ENCODE measurements at places on chromosomes 7 and 10.

- no peak for DNase-seq
Observed at GRCh38 chr7:29825775-29826529, 19.6 kb downstream of the WIPF3 start.

- no peak for DNase-seq
Observed at GRCh38 chr10:121310151-121310711, 288.0 kb downstream of the FGFR2 start.

- no peak for DNase-seq
Observed at GRCh38 chr7:50959991-50960390, 177.3 kb upstream of the GRB10 start.

- peak; percentile 98 for DNase-seq
Observed at GRCh38 chr10:110651044-110651958, 7.2 kb downstream of the RBM20 start.

- no peak for DNase-seq
Observed at GRCh38 chr7:143467724-143468123, 9.9 kb upstream of the TAS2R41 start.

GRCh38 chr10:69836731-69837030 lies 35.0 kb downstream of the COL13A1 start:
- DNase-seq: no peak

DNA sequence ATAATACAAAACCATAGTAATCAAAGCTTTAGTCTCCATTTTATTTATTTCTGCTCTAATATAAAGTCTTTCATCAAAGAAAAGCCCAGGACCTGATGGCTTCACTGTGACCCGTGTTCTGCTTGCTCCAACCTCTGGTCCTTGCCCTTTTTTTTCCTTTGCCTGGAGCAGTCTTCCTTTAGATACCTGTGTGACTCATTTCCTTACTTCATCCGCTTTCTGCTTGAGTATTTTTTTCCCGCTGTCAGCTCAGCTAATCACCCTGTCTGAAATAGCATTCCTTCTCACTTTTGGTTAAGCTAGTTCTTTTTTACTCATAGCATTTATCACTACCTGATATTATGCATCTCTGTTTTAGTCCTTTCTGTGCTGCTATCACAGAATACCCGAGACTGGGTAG lies 194.8 kb downstream of the ABCA13 start:
- DNase-seq: no peak

DNA sequence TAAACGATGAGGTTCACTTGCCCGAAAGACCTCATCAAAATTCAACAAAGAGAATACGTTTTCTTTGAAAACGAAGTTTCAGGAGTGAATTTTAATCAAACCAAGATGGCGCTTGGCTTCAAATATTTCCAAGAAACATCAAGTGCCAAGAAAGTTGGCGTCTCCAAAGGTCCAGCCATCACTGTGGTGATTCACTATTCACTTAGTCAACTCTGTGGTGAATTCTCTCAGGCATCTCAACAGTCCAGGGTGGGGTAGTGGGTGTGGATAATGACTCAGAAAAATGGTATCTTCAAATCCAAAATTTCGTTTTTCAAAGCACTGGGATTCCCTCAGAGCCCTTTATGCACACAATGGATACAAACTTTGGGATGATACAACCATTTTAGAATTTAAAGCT lies 133.1 kb downstream of the SVIL start:
- DNase-seq: peak; percentile 73

DNA sequence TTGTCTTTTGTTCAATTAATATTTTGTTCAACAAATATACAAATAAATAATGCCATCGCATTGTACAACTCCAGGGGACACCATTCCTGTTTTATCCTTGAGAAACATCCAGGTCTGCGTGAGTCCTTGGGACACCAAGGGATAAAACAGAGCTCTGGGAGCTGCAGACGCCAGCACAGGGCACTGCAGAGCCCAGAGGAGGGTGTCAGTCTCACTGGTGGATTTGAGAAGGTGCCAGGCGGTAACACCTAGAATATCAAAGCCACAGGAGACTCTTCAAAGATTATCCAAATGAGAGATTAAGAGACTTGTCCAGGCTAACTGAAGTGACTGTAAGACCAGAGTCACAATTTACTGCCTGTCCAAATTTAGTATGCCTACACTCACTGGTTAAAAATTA lies 55.3 kb downstream of the TEX36 start:
- no peak for DNase-seq

DNA sequence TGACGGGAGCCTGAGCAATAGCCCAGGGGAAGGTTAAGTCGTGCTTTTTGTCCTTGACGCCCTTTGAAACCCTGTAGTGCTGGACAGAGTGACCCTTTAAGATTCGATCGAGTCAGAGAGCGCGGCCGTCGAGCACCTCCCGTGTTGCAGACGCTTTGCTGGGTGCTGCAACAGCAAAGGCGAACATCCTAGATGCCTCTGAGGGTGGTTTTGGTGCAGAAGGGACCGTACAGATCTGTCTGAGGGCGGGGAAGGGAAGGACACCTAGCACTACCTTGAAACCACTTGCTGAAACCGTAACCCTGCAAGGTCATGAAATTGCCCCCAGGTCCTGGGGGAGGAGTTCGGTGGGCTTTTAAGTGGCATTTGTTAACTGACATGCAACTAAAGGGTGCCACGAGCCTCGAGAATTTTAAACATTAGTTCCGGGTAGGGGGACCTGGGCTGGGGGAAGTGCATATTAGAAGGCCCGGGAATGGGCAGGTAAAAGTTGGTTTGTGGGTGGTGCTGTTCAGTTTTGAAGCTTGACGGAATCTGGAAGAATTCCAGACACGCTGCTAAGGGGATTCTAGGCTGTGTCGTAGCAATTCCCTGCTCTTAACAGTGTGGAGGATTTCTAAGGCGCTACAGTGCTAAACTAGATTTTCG lies 786 bp downstream of the ATP5F1C start:
- no peak for DNase-seq

- no peak for DNase-seq
Observed at GRCh38 chr7:96915029-96915428, 90.3 kb upstream of the DLX6 start.

GRCh38 chr7:138898255-138898654 lies 82.9 kb downstream of the KIAA1549 start:
- no peak for DNase-seq

DNA sequence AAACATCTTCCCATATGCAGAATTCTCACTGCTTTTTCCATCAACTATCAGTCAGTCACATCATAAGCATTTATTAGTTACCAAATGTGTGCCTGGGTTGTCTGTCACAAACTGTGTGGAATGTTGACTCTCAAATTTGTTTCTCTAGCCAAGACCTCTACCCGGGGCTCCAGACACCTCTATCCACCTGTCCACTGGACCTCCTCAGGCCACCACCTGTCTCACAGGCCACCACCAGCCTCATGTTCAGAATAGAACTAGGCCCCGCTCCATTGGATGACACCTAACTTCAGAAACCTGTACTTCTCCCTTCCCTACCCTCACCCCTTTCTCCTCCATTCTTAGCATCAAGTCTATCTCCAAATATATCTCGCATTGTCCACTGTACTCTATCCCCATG lies 176.9 kb downstream of the CHN2 start:
- no peak for DNase-seq

- DNase-seq: no peak
Observed at GRCh38 chr7:17279061-17279460, 19.4 kb upstream of the AHR start.

DNA sequence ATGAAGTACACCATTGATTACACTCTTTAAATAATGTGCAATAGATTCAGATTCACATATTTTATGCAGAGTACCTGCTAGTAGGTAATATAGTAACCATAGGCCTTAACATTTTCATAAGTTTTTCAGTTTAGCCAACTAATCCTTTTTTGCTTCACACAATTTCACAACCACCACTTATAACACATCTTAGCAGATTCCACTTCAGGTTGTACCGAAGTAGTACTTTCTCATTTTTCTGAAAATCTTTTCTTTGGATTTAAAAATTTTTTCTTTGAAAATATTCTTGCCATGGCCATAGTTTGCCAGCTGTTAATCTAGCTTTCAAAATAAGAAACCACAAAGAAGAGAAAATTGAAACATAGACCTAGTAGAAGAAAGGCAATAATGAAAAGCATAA lies 203.1 kb downstream of the MGMT start:
- no peak for DNase-seq

GRCh38 chr7:132045481-132045980 lies 489.1 kb upstream of the PODXL start:
- no peak for DNase-seq

DNA sequence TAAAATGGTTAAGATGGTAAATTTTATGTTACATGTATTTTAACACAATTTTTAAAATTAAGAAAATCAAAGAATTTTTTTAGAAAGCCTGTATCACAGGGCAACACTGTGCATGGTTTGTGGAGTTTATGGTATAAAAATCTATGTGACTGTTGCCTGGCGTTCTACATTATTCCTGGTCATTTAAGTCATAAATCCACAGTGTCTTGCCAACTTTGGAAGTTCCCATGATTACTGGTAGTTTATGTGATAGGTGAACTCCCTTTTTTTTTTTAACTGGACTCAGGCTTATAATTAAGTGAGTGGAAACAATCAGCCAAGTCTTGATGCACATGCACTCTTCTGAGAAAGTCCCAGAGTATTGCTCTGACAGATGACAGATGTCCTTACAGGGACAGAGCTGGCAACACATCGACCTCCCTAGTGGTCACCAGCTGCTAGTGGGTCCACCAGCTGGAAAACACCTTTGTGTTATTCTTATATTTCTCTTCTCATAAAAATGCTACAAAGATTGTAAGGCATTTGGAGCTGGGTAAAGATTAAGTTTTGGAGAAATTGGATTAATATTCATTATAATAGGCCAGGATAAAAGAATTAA lies 8.8 kb upstream of the STN1 start:
- no peak for DNase-seq

- no peak for DNase-seq
Observed at GRCh38 chr10:101848894-101849351, 5.3 kb upstream of the KCNIP2 start.

- no peak for DNase-seq
Observed at GRCh38 chr7:31890766-31891165, 179.4 kb downstream of the PDE1C start.

DNA sequence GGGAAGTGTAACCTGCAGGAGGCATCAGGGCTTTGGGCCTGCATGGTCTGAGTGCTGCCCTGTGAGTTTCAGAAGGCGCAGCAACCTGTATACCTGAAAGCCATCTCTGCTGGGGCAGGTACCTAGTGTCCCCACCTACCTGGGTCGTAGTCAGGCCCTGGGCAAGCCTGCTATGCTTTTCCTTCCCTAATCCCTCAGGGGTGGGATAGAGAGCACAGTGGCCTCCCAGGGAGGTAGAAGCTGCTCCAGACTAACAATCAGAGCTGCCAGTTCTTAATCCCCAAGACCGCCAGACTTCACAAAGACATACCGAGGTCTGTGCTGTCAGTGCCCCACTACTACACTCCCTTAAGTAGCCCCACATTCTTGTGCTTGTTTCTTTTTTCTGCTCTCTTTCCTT lies 52.0 kb downstream of the PTEN start:
- no peak for DNase-seq

- DNase-seq: peak; percentile 59
Observed at GRCh38 chr7:88546808-88547207, 212.7 kb upstream of the ZNF804B start.

- peak; percentile 44 for DNase-seq
Observed at GRCh38 chr10:91340613-91341362, 69.4 kb upstream of the HECTD2 start.

- no peak for DNase-seq
Observed at GRCh38 chr10:106980495-106981451, 183.7 kb downstream of the SORCS1 start.

DNA sequence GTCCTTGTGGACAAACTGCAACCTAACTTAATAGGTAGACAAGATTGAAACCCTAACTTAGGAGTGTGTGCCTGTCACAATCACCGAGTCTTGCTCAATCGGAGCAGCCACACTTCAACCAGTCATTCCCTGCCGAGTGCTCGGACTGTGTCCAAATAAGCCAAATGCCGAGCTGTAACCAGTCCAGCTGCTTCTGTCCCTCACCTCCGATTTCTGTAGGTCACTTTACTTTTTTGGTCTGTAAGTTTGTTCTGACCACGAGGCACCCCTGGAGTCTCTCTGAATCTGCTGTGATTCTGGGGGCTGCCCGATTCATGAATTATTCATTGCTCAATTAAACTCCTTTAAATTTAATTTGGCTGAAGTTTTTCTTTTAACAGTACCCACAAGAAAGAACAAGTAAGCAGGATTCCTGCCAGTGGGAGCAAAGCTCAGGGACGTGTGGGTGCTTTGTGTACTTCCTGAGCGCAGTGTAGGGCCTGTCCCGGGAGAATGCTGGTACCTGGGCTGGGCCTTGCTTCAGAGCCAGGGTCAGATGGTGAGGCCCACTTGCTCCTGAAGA lies 140.1 kb downstream of the ACTR3B start:
- DNase-seq: no peak

DNA sequence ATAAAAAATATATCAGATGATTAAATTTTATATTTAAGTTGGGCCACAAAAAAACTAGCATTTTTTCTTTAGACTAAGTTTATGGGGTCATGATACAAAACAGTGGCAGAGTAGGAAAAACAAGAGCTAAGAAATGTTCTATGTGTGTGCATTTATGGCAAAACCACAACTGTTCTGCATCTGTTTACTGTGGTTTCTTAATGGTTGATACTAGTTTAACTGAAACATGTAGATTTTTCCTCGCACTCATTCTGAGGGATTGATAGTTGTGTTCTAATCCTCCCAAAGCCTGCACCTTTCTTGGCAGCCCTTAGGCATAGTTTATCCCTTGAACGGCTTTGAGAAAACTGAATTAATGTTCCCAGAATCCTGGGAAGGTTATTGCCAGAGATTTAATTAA lies 66.6 kb upstream of the PHYHIPL start:
- DNase-seq: no peak

- no peak for DNase-seq
Observed at GRCh38 chr7:70706204-70706603, 425.7 kb upstream of the GALNT17 start.

Measured in SJSA1 (cell line).